Upper lobe of right lung (tissue), 1 donor: ENCODE measurements at places on chromosomes 1 and 21. TPM values are rescaled to one million over a fixed set of nuclear protein-coding genes. Genes with fewer than 3 reads are reported as not detected.

DNA sequence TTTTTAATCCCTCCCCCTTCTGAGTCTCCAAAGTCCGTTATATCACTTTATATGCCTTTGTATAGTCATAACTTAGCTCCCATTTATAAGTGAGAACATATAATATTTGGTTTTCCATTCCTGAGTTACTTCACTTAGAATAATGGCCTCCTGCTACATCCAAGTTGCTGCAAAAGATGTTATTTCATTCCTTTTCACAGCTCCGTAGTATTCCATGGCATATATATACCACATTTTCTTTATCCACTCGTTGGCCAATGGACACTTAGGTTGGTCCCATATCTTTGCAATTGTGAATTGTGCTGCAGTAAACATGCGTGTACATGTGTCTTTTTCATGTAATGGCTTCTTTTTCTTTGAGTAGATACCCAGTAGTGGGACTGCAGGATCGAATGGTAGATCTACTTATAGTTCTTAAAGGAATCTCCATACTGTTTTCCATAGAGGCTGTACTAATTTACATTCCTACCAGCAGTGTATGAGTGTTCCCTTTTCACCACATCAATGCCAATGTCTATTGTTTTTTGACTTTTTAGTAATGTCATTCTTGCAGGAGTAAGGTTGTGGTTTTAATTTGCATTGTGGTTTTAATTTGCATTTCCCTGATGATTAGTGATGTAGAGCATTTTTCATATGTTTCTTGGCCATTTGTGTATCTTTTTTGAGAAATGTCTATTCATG, 12.3 kb downstream of the MAN1C1 start:
- H3K4me3 ChIP-seq: no peak overlapping the region
- no peaks in the 10 kb centered on the region for H3K27me3 ChIP-seq
- no peak for DNase-seq
- H3K36me3 ChIP-seq: no peaks in the 10 kb centered on the region
- H3K27ac ChIP-seq: no peak overlapping the region

DNA sequence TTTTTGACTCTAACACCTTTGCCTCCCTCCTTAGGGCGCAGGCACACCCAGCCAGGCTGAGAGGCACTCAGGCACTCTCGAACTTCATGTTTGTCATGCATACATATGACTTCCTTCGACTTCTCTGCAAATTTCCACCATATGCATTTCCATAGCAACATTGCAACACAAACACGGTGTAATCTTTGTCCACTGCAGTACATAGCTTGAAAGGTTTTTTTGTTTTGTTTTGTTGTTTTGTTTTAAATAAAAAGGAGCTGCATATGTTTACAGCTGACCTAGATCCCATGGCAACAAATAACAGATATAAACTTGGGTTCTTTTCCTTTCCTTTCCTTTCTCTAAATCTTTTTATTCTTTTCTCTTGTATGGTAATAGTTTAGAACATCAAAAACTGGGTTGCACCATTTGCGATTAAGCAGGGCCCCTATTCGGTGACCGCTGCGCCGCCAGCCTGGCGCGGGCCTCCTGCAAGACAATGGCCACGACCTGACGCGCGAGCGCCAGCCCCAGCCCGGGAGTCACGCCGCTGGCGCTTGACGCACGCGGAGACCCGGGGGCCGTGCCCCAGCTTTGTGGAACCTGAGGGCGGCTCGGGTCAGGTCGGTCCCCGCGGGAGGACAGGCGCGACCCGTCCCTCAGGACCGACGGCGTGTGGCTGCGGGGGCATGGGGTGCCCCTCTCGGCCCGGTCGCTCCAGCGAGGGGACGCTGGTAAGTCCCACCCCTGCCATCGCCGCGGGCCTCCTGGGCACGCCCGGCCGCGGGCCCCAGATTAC, 35.2 kb downstream of the CCN1 start:
- H3K4me3 ChIP-seq: no peak overlapping the region
- no peaks in the 10 kb centered on the region for H3K36me3 ChIP-seq
- no peak for DNase-seq
- H3K27ac ChIP-seq: no peak overlapping the region

DNA sequence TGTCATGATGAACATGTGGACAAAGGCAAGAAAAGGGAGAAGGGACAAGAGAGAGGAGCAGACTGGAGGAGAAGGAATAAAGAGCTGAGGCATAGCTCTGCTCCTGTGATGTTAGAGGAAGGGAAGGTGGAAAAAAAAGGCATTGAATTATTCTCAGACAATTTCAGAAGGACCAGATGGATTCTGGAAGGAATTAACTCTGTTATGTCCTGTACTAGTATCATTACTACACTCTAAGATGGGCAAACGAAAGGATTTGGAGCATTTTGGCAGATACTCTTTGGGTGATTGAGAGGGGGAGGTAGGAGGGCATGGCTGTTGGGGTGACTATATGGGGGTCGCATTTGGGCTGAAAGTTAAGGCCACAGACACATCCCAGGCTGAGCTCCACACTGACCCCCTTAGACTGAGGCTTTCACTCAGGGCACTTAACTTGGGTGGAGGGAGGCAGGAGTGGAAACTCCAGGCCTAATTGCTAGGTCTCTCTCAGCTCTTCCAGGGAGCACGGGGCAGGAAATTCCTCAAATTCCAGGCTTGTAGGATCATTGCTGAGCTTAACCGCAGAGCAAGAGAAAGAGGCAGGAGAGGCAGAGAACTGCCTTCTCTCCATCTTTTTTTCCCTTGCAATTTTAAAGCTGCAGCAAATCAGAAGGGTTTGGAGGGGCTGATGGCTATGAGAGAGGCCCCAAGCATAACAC, 25.9 kb downstream of the KIRREL1 start:
- H3K27me3 ChIP-seq: no peaks in the 10 kb centered on the region
- H3K36me3 ChIP-seq: no peaks in the 10 kb centered on the region
- H3K27ac ChIP-seq: peak overlapping the region; percentile 79
- H3K4me1 ChIP-seq: peaks cover 73% of the 10 kb centered on the region

DNA sequence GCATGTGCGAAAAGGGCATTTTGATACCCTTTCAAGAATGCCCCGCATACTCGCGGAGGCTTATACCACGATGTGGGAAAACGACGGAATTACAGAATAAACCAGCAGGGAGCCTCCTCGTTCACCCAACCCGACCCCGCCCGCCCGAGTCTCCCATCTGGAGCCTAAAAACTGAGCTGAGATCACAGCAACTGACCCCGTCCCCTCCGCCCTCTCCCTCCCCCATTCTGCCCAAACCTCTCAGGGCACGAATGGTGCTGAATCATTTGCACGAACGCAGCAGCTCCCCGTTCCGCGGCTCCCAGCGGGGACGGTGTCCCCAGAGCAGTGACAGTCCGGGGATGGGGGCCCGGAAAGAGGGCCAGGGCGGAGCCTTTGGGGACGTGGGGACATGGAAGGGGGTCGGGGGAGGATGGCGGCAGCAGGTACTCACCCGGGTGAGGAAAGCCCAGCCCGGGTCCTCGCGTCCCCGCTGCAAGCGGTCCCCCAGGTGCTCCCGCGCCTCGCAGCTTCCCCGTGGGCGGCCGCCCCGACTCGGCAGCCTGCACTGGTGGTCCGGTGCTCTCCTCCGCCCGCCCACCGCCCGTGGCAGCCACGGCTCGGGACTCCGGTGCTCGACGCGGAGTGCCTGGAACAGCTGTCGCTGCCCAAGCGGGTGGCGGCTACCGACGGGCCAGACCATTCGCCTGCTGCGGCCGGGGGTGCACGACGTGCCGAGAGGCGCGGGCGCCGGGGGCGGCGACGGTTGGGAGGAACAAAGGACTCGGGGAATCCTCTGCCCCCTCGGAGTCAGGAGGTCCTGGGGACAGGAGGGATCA, at the start of gene TTLL7:
TSS of gene TTLL7 (minus strand) at position 635 of the 818 bp plus-strand sequence. CDS start 46,921 bp downstream, outside the sequence.
- DNase-seq: peak; percentile 89
- no peaks in the 10 kb centered on the region for H3K4me1 ChIP-seq
- H3K27ac ChIP-seq: peak within 1 kb of the TSS; percentile 80
- no peaks in the 10 kb centered on the region for H3K36me3 ChIP-seq

DNA sequence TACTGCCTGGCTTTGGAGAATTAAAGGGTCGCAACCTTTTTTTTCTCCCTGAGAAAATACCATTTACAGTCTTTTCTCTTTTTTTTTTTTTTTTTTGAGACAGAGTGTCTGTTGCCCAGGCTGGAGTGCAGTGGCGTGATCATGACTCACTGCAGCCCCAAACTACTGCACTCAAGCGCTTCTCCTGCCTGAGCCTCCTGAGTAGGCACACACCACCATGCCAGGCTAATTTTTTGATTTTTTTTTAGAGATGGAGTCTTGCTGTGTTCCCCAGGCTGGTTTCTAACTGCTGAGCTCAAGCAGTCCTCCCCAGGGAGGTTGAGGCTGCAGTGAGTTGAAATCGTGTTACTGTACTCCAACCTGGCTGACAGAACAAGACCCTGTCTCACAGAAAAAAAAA, 24.6 kb downstream of the UBE4B start:
- no peaks in the 10 kb centered on the region for H3K36me3 ChIP-seq
- no peak overlapping the region for H3K4me3 ChIP-seq
- no peaks in the 10 kb centered on the region for H3K27me3 ChIP-seq
- peaks cover 18% of the 10 kb centered on the region for H3K4me1 ChIP-seq
- DNase-seq: no peak

- H3K27ac ChIP-seq: no peak overlapping the region
- no peaks in the 10 kb centered on the region for H3K27me3 ChIP-seq
- peak; percentile 69 for DNase-seq
- H3K36me3 ChIP-seq: no peaks in the 10 kb centered on the region
Measured at GRCh38 chr1:85109475-85109874, 61.2 kb upstream of the MCOLN3 start.

- no peaks in the 10 kb centered on the region for H3K27me3 ChIP-seq
- H3K36me3 ChIP-seq: no peaks in the 10 kb centered on the region
- no peak for DNase-seq
- H3K4me1 ChIP-seq: peaks cover 10% of the 10 kb centered on the region
Measured at GRCh38 chr1:53088616-53089300, 26.7 kb downstream of the PODN start.

DNA sequence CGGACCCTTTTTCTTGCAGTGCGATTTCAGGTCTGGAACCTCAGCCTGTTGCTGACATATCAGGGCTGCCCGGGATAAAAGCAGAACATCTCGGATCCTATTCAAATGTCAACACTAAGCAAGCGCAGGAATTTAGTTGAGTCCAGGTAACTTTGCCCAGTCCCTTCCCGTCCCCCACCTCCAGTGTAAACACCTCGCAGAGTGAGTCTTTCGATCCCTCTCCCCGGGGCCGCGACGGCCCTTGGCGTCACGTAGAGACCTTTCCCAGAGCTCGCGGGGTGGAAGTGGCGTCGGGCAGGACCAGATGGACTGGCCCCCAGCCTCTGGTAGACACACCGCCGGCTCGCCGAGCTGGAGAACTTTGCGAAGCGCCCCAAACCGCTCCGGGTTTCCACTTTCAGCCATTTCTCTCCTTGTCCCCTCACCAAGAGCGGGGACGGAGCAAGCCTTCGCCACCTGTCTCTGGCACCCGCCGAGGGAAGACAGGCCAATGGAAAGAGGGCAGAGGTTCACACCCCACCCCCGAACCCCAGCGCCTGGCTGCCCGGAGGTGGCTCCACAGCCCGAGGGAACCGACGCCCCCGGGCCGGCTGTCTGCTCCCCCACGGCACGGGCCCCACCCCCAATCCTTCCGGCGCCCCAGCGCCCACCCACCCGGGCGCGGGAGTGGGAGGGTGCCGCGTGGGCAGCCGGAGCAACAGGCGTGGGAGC, 570 bp downstream of the KCND3 start:
- peaks cover 30% of the 10 kb centered on the region for H3K4me1 ChIP-seq
- H3K36me3 ChIP-seq: no peaks in the 10 kb centered on the region
- H3K27me3 ChIP-seq: peaks cover 20% of the 10 kb centered on the region
- DNase-seq: peak; percentile 70
- H3K27ac ChIP-seq: no peak overlapping the region

- peak overlapping the region; percentile 95 for H3K4me3 ChIP-seq
- DNase-seq: no peak
- H3K27me3 ChIP-seq: no peaks in the 10 kb centered on the region
Measured at GRCh38 chr1:19484798-19485361, 459 bp downstream of the CAPZB start.

GRCh38 chr1:232123775-232124659, 497.4 kb downstream of the DISC1 start:
- DNase-seq: no peak
- H3K27ac ChIP-seq: no peak overlapping the region
- no peaks in the 10 kb centered on the region for H3K4me1 ChIP-seq
- H3K36me3 ChIP-seq: no peaks in the 10 kb centered on the region

- DNase-seq: no peak
- no peak overlapping the region for H3K4me3 ChIP-seq
- H3K4me1 ChIP-seq: peaks cover 1% of the 10 kb centered on the region
- no peak overlapping the region for H3K27ac ChIP-seq
- H3K27me3 ChIP-seq: no peaks in the 10 kb centered on the region
Measured at GRCh38 chr1:87174724-87175245, 153.9 kb upstream of the LMO4 start.

- H3K4me3 ChIP-seq: no peak overlapping the region
- H3K4me1 ChIP-seq: no peaks in the 10 kb centered on the region
- H3K27me3 ChIP-seq: no peaks in the 10 kb centered on the region
- no peak for DNase-seq
- no peaks in the 10 kb centered on the region for H3K36me3 ChIP-seq
- H3K27ac ChIP-seq: no peak overlapping the region
Measured at GRCh38 chr1:74340656-74341055, 105.5 kb downstream of the TNNI3K start.

DNA sequence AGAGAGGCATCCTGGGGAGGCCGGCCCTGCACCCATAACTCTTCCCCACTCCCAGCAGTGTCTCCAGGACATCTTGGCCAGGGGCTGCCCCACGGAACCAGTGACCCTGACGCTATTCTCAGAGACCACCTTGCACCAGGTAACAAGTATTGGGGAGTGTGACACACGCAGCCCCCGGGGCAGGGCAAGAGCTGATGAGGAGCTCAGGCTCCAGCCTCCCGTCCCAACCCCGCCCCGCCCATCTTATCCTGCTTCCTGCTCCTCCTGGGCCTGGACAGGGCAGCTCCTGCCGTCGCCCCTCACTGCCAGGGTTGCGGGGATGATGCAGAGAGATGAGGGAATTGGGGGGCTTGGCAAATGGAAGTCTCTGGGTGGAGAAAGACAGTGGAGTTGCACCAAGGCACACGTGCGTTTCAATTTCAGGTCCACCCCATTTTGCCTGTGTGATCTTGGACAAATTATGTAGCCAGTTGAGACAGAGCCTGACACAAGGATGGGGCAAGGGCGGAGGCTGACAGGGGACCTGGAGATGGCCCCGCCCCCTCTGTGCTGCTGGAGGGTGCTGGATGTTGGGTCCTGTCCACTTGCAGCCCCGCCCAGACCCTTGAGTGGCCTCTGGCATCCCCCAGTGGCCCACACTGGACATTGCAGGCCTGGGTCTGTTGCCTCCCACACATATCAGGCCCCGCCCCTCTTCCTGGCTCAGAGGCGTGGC, 10.7 kb downstream of the CLCNKA start:
- H3K36me3 ChIP-seq: no peaks in the 10 kb centered on the region
- H3K4me3 ChIP-seq: no peak overlapping the region
- no peak overlapping the region for H3K27ac ChIP-seq
- H3K27me3 ChIP-seq: no peaks in the 10 kb centered on the region
- peak; percentile 90 for DNase-seq

The FMO3 gene
- total RNA-seq: 22.7 TPM

The PLXNA2 gene
- 98.5 TPM for total RNA-seq

The HOOK1 gene
- 18.5 TPM for total RNA-seq

The LMX1A gene
- total RNA-seq: not detected

The KCNJ9 gene
- not detected for total RNA-seq

The PRAMEF20 gene
- not detected for total RNA-seq
